ENCODE measurements at places on chromosomes 11 and 22.

DNA sequence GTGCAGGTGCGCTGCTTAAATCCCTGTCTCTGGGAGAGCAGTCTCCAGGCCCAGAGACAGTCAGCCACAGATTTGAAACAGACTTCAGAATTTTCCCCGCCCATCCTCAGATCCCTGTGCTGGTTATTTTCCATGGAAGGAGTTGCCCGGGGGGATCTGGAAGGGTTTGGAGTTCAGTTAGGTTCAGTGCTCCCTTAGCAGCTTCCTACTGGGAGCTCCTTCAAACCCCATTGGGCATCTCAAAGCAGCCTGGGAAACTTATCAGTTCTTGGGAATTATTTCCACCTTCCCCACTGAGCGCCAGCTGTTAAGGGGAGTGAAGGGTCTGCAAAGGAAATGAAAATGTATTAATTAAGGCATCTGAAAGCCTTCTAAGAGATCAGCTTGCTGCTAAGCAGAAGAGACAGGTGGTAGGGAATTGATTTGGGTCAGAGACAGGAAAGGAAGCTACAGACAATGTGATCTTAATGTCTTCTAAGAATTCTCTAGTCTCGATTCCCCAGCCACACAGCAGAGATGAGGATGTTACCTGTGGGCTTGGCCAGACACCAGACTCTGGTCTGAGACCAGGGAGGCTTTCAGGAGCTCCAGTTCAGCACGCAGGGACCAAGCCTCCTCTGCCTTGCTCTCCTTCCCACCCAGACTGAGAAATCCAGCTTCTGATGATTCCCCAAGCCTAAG, 106.2 kb upstream of the TBCEL start:
- DNase-seq = no peak

DNA sequence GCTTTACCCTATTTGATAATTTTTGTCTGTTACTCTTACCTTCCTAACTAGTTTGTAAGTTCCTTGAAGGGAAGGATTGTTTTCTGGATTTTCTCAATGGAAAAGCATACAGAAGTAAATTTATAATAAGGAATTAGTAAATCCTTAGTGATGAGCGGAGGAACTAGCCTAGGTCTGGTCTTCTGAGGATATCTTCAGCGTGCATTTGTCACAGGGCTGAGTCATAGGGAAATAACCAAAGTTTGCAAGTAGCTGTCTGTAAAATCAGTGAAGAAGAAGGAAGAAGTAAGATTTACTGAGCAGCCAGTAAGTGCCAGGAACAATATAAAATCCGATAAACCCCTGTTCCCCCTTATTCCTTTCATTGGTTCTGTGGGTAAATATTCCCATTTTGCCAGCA, 162.7 kb upstream of the SORL1-AS1 start:
- no peak for DNase-seq

DNA sequence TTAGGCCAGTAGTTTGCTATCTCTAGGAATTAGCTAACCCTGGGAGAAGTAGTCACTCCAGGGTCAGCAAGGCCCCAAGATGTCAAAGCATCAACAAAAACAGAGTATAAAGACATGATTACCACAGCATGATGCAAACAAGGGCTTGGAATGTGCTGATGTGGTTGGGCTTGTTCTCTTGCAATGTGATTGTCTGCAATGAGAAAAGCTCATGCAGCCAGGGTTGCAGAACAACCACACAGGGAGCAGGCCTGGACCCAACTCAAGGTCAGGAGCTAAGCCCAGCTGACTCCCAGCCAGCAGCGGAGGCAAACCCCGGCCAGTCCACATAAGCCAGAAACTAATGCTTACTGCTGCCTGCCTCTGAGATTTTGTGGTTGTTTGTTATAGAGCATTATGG, 132.4 kb upstream of the ZC3H12C start:
- no peak for DNase-seq

GRCh38 chr11:67627812-67628624, 1.7 kb downstream of the NUDT8 start:
- DNase-seq = no peak

- no peak for DNase-seq
Observed at GRCh38 chr11:5851002-5851401, 6.5 kb downstream of the OR52E8 start.

DNA sequence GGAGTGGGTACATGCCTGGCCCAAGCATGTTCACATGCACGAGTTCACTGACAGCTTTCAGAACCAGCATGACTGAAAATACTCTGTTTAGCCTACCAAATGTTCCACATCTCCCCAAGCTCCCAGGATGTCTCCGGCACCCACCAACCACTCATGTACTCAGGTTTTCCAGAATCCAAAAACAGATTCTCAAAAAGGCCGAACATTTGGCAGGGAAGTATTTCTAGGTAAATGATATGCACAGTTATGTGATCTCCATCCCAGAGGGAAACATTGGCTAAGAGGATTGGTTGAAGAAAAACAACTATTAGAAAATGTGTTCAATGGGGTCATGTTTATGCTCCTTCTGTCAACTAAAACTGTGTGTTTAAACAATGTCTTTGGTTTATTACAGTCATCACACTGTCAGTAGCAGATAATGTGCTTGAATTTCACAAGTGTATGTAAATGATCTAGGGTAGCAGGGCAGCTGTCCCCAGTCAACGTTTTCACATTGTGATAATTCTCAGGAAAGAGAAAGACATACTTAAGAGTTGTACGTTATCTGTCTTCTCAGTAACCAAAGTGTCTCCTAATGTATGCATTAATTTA, 52.3 kb downstream of the BARX2 start:
- no peak for DNase-seq

DNA sequence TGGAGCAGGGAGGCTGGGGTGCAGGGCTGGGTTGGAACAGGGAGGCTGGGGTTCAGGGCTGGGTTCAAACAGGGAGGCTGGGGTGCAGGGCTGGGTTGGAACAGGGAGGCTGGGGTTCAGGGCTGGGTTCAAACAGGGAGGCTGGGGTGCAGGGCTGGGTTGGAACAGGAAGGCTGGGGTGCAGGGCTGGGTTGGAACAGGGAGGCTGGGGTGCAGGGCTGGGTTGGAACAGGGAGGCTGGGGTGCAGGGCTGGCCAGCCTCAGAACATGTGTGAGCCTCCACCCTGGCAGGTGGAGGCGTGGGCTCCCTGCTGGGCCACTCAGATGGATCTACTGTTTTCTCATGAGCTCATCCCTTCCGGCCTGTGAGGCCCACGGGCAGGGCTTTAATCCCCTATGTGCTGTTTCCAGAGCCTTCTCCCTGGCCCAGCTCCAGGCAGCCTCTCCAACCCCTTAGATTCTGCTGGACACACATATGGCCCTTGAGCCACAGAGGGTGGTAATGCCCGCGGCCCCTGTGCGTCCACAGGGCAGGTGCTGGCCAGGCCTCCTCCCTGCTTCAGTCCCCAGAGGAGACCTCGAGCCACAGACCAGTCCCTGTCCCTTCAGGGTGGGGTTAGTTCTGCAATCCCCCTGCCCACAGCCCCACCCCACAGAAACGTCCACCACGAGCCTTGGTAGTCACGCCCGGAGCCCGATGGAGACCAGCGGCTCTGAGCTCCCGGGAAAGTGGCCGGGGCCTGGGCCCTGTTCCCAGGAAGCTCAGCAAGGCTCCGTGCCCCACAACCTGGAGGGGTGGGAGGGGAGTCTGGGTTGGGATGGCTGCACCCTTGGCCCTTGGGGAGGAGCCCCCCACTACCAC, 197.9 kb downstream of the BRD1 start:
- no peak for DNase-seq

GRCh38 chr11:128902515-128903066, 11.4 kb downstream of the KCNJ5 start:
- no peak for DNase-seq

- DNase-seq = no peak
Observed at GRCh38 chr11:88418508-88418907, 81.0 kb upstream of the CTSC start.

Data from stimulated activated CD4-positive, alpha-beta T cell treated with anti-CD3 and anti-CD28 coated beads, Interleukin-12 subunit alpha, Interleukin-12 subunit beta, amount 100 ng/mL, for 4 hours (primary cell).